ENCODE measurements at places on chromosomes 5 and 9.

DNA sequence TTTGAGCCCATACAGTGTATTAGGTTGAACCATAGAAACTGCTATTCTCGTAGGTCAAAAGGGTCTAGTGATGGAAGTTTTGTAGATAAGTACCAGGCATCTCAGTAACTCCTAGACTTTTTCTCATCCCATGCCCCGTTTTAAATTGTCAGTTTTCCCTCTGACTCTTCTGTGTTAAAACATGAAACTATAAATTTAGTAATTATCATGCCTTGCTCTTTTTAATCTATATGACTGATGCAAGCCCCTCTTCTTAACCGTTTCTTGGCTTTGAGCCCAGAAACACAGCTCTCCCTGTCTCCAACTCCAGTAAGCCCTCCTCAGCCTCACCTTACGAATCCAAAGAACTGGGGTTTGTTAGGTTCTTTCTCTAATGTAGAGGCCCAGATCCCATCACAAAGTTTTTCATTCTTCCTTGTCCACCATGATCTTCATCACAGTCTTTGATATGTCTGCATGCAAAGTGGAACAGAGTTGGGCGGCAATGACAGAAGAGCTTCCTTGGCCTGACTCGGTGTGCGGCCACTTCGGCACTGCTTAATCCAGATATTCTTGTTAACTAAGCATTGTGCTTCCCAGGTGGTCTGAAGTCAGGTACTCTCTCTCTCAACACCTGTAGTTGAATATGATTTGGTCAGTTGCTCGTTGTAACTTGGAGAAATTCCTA lies 21.1 kb downstream of the RGMB start:
- no peak for DNase-seq

DNA sequence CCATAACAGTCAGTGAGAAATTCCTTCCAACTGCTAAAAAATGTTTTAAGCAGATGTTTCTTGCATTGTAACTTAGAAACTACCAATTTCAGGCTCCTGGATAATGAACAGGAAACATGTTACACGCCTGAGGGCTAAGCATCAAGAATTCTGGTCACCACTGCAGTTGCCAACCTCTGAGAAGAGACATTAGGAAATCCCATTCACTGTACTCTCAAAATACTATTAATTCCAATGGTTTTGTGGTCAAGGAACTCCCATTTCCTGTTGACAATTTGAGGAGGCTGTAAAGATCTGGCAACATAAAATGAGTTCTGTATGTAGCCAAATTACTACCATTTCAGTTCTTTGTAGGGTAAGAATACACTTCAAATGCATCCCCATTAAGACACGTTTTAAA lies 456.0 kb upstream of the MEF2C start:
- DNase-seq: no peak

DNA sequence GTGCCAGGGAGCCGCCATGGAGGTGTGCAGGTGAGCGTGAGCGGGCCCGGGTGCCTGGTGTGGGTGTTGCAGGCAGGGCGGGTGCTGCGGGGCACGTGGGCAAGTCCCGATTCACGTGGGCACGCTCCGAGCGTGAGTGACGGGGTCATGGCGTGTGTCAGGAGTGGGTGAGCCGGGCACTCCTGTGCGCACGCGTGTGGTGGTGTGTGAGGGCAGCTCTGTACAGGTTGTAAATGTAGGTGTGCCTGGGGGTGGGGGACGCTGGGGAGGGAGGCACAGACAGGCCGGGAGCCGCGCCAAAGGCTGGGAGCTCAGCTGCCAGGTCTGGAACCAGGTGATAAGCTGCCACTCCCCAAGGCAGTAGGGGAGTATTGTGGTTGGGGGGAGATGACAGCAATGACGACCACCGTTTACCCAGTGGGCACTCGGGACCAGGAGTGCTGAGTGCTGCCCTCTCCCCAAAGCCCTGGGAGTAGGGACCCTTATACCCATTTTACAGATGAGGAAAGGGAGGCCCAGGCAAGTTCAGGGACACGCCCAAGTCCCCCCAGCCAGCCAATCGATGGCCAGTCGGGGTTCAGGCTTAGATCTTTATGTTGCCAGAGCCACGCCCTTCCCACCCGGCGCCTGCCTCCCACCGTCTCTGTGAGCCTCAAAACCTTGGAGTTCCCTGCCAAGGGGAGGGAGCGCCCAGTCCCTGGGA lies 9.6 kb downstream of the NCS1 start:
- DNase-seq: no peak

GRCh38 chr5:139752506-139753473 lies 42.8 kb upstream of the PSD2 start:
- no peak for DNase-seq

DNA sequence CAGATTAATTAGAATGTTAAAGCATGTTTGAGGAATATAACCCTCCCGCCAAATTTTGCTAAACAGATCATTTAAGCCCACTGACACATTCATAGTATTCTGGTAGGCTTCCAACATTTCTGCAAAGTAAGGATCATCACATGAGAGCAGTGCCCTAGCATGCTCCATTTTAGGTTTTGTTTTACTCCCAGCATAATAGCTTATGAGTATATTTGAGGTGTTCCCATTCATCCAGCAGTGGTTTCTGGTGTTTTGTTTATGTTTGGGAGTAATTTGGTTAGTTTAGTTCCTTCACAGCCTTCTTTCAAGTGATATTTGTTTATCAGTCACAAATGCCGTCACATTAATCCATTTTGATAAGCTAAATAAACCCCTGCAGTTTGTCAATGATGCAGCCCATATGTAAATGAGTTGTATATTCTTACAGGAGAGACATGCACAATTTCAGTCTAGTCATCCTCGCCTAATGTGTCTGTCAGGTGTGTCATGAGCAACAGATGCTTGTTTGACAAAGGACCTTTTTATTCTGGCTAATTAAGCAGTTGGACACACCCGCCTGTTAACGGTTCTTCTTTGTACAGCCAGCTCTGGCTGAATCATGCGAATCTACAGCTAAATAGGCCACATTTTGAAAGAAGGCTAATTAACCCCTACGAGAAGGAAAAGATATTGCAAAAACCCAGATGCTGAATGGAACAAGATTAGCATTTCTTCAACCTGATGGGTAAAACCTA lies 124.4 kb downstream of the RFX3 start:
- no peak for DNase-seq
